ENCODE measurements at places on chromosomes 3 and 15.

DNA sequence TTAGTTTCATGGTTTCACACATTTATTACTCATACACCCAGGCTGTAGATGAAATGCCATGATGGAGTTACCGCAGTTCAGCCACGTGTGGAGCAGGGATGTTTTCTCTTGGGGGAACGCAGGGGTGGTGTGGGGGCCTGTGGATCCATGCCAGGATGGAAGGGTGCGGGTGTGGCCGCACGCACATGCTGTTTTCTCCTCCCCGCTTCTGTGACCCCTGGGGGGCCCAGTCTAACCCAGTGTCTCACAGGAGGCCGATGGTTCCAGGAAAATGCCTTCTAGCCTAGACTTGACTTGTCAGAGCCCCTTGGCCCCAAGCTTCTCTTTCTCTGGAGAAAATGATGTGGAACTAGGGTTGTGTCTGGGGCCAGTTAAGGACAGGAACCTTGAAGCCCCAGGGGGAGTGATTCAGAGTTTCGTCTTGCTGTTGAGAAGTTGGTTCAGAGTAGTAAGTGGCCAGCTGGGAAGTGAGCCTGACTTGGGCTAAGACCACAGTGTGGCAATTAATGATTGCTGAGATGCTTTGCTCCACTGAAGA lies 240.4 kb upstream of the BHLHE40 start:
- no peak for DNase-seq

GRCh38 chr3:177647876-177648275 lies 450.6 kb upstream of the TBL1XR1 start:
- no peak for DNase-seq

DNA sequence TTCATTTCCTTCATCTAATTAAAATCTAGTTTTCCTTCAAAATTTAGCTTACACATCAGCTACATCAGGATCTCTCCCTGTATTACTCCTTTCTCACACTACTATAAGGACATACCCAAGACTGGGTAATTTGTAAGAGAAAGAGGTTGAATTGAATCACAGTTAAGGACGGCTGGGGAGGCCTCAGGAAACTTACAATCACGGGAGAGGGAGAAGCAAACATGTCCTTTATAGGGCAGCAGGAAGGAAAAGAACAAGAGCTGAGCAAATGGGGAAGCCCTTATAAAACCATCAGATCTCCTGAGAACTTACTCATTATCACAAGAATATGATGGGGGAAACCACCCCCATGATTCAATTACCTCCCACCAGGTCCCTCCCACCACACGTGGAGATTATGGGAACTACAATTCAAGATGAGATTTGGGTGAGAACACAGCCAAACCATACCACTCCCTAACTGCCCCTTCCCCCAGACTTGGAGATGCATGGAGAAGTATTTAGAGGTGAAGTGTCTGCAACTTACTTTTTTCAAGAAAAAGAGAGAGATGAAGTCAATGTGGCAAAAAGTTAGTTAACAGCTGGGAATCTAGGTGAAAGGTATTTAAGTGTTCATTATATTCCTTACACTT lies 21.3 kb downstream of the PRTG start:
- DNase-seq = no peak

- DNase-seq = no peak
Observed at GRCh38 chr15:66196602-66197001, 56.9 kb downstream of the MEGF11 start.

GRCh38 chr3:197355713-197356112 lies 57.3 kb upstream of the DLG1 start:
- DNase-seq = no peak

DNA sequence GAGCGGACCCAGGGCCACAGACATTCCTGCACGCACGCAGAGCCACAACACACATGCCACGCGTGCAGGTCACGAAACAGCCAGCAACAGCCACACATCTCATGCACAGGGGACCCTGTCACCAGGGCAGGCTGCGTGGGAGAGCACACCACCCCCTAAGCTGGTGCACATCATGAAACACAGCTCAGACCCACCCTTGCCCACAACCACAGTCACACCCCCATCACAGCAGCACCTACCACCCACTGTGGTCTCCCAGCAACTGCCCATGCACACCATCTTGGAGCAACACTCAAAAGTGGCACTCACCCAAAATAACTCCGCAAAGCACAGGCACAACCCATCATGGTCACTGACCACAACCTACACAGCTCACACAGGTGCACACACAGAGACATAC lies 75.7 kb downstream of the OCA2 start:
- no peak for DNase-seq

Measured in stimulated activated CD4-positive, alpha-beta T cell treated with anti-CD3 and anti-CD28 coated beads, TNF-alpha, amount 100 ng/mL, for 1 hour (primary cell).